ENCODE measurements at places on chromosomes 7 and 10. TPM values are rescaled to one million over a fixed set of nuclear protein-coding genes. Genes with fewer than 3 reads are reported as not detected.

DNA sequence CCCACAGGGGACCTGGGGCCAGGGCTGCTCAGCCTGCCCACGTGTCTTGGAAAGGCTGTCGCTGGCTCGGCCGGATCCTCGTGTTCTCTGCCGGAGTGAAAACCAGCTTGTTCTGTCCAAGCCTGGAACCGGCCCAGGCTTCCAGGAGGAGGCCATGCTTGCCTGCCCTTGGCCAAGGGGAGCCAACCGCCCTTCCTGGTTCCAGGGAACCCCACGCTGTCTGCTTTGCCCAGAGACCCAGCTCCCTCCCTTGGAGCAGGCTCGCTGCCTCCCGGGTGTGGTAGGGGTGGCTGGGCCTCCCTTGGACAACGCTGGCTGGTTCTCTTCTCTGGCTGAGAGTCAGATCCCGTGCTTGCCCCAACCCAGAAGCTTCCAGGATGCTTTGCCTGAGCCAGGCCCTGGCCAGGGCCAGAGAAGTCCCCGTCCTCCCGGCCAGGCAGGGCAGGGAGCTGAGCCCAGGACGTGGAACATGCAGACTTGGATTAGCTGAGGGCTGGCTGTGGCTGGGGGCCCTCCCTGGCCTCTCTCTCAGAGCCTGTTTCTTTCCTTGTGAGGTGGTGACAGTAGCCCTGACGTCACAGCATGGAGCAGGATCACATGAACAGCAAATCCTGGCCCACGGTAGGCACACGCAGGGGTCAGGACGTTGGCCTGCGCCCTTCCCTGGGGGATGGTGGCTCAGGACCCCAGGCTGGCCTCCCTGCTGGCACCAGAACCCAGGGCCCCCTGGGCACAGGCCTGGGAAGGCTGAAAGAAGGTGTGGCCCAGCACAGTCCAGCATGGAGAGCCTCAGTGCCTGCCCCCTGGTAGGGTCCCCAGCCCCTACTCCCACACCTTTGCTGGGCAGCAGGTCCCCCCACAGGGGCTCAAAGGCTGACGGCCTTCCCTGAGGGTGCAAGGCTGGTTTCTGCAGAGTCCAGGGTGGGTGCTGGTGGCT lies 67.5 kb downstream of the PWWP2B start:
- H3K4me3 ChIP-seq = no peak overlapping the region
- H3K36me3 ChIP-seq = no peaks in the 10 kb centered on the region
- DNase-seq = peak; percentile 90

DNA sequence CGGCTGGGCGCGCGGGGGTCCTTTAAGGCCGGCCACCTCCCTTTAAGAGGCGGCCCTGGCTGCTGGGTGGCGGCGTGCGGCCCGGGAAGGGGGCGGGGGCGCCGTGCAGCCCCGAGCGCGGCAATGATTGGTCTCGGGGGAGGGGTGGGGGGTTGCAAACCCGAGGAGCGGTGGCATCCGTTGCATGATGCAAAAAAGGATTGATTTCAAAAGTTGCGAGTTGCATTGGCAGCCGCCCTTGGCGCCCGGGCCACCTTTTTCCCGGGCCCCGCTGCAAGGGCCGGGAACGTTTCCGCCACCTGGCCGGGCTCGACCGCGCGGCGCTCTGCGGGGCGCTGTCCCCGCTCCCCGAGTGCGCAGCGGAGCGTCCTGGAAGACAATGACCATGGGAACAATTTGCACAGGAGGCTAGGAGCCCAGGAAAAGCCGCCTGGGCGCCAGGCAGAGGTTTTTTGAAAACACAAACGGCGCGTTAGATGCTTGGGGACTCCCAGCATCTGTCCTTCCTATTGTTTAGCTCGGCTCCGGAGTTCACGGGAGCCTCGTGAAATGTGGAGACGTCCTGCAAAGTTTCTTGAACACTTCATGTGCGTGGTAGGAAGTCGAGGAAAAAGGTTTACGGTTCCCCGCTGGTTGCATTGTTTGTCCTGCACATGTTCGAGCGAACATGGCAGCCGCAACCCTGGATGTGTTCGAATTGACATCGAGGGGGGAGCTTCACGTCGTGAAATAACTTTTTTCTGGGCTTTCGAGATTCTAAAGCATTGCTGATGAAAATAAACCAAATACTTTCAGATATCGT lies at the start of gene SEPHS1:
SEPHS1 (minus strand) TSS at position 78 of the 802 bp plus-strand sequence. CDS start 3,343 bp downstream, outside the sequence.
- H3K4me1 ChIP-seq = peaks cover 22% of the 10 kb centered on the region
- H3K27ac ChIP-seq = peak within 1 kb of the TSS; percentile 97
- H3K36me3 ChIP-seq = no peaks in the 10 kb centered on the region
- H3K27me3 ChIP-seq = no peaks in the 10 kb centered on the region
- H3K4me3 ChIP-seq = peak within 1 kb of the TSS; percentile 87
- peak; percentile 78 for DNase-seq

DNA sequence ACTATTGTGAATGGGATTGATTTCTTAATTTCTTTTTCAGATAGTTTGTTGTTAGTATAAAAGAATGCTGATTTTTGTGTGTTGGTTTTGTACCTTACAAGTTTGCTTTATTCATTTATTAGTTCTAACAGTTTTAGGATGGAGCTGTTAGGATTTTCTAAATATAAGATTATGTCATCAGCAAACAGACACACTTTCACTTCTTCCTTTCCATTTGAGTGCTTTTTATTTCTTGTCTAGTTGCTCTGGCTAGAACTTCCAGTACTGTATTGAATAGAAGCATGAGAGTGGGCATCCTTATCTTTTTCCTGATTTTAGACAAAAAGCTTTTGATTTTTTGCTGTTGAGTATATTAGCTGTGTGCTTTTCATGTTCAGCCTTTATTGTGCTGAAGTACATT lies 81.5 kb downstream of the DNAH11 start:
- no peak overlapping the region for H3K27ac ChIP-seq
- H3K4me1 ChIP-seq = no peaks in the 10 kb centered on the region
- no peak overlapping the region for H3K4me3 ChIP-seq
- H3K36me3 ChIP-seq = no peaks in the 10 kb centered on the region

The PAX4 gene
- 0.95 TPM for polyA plus RNA-seq

DNA sequence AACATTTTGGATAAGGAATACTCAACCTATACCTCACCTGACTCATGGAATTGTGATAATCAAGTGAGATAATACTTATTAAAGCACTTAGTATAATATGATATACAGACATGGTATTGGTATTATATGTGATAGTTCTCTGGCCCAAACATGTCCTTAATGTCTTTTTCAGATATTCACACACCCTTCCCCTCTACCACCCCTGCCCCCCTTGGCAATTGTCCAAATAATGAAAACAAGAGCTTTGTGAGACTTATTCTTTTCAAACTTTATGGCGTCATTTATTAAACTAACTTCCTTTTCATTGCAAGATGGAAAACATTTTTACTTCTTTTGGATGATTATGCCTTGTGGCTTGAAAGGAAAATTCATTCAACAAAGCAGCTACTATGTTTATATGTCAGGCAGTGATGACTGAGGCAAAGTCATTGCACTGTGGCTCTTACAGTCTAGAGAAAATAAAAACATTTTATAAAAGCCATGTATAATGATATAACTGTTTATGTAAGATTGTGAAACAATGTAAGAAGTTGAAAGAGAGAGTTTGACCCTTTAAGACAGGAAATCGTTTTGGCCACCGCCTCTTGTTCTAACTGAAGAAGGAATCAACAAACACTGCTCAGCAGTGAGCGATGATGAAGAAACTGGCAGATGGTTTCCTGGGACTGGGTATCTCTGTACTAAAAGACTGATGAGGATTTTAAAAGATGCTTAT lies 27.4 kb downstream of the MINPP1 start:
- no peaks in the 10 kb centered on the region for H3K27me3 ChIP-seq
- peak overlapping the region; percentile 34 for H3K27ac ChIP-seq
- no peak overlapping the region for H3K4me3 ChIP-seq
- H3K4me1 ChIP-seq = no peaks in the 10 kb centered on the region
- DNase-seq = peak; percentile 40

DNA sequence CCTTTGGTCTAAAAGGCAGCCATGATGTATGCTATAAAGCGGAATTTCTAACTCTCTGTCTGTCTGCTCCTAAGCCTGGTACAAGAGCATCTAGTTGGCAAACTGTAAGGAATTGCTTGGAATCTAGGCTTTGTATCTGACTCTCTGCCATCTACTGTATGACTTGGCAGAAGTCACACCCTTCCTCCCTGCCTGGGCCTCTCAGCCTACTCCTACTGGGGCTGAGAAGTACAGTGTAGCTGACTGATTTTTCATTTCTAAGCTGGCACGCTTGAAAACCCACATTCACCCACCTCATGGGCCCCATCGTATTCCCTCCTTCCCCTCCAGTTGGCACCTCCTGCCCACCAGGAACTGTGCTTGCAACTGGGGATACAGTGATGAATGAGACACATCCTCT lies 435.2 kb downstream of the PLXNA4 start:
- H3K36me3 ChIP-seq = no peaks in the 10 kb centered on the region
- H3K27ac ChIP-seq = no peak overlapping the region
- H3K4me3 ChIP-seq = no peak overlapping the region
- H3K4me1 ChIP-seq = no peaks in the 10 kb centered on the region
- DNase-seq = no peak

The CHAT gene
- 0.75 TPM for polyA plus RNA-seq

The SORCS3 gene
- polyA plus RNA-seq = 2.2 TPM

- no peaks in the 10 kb centered on the region for H3K36me3 ChIP-seq
- no peak for DNase-seq
- H3K27ac ChIP-seq = no peak overlapping the region
- H3K4me3 ChIP-seq = no peak overlapping the region
- H3K27me3 ChIP-seq = no peaks in the 10 kb centered on the region
Measured at GRCh38 chr10:124892031-124892430, 49.9 kb upstream of the ZRANB1 start.

DNA sequence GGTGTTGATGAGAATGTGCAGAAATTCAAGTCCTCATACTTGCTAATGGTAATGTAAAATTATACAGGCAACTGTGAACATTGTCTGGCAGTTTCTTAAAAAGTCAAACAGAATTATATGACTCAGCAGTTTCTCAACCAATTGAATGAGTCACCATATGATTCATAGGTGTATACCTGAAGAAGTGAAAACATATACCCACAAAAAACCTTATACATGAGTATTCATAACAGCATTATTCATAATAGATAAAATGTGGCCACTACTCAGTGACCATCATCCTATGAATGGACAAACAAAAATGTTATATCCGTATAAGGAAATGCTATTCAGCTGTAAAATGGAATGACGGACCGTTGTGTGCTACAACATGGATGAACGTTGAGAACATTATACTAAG lies 253.5 kb downstream of the MALRD1 start:
- no peaks in the 10 kb centered on the region for H3K36me3 ChIP-seq
- no peaks in the 10 kb centered on the region for H3K27me3 ChIP-seq
- H3K4me3 ChIP-seq = no peak overlapping the region
- H3K27ac ChIP-seq = no peak overlapping the region

DNA sequence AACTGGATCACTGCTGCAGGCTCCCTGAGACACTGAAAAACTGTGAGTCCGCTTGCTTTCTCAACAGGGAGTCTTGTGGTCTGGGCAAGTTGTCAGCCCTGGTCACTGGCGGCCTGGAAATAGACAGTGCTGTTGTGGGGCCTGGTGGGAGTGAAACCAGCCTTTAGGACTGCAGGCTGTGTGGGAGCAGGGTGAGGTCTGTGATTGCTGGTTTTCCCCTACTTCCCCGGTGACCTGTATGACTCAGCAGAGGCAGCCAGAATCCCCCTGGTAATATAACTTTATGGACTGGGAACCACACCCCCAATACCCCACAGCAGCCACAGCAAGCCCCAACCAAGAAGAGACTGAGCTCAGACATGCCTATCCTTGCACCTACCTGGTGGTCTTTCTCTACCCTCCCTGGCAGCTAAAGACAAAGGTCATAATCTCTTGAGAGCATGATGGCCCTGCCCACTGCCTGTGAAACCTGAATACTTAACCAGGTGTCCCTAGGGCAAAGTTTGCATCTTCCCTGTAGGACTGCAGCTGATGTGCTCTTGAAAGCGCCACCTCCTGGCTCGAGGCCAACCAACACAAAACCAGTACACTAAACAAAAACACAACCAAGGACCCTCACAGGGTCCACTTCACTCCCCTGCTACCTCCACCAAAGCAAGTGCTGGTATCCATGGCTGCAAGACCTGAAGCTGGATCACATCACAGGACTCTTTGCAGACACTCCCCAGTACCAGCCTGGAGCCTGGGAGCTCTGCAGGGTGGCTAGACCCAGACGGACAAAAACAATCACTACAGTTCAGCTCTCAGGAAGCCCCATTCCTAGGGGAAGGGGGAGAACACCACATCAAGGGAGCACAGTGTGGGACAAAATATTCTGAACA lies 7.2 kb upstream of the ADAM22 start:
- no peak overlapping the region for H3K4me3 ChIP-seq
- no peak overlapping the region for H3K27ac ChIP-seq
- no peak for DNase-seq
- H3K4me1 ChIP-seq = no peaks in the 10 kb centered on the region
- H3K27me3 ChIP-seq = no peaks in the 10 kb centered on the region

- no peaks in the 10 kb centered on the region for H3K36me3 ChIP-seq
- DNase-seq = no peak
- no peak within 1 kb of the TSS for H3K4me3 ChIP-seq
- peaks cover 16% of the 10 kb centered on the region for H3K4me1 ChIP-seq
Measured at GRCh38 chr7:20217193-20217948, at the start of gene MACC1. Gene MACC1, minus strand, starts transcription at chr7:20217384. Its CDS starts 55,522 bp downstream, at chr7:20161862.

The PKD1L1 gene
- polyA plus RNA-seq = 4.2 TPM

DNA sequence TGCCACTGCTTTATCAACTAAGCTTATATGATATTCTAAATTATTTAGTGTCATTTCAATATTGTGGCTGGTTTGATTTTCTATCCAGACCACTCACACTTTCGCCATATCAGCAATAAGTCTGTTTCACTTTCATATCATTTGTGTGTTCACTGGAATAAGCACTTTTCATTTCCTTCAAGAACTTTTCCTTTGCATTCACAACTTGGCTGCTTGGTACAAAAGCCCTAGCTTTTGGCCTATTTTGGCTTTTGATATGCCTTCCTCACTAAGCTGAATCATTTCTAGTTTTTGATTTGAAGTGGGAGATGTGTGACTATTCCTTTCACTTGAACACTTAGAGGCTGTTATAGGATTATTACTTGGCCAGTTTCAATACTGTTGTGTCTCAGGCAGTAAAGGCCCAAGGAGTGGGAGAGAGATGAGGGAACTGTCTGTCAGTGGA lies 120.9 kb upstream of the NAMPT start:
- H3K27me3 ChIP-seq = no peaks in the 10 kb centered on the region
- no peaks in the 10 kb centered on the region for H3K36me3 ChIP-seq
- no peak overlapping the region for H3K4me3 ChIP-seq
- no peak overlapping the region for H3K27ac ChIP-seq

- H3K4me3 ChIP-seq = no peak overlapping the region
- DNase-seq = no peak
- H3K27me3 ChIP-seq = no peaks in the 10 kb centered on the region
- no peaks in the 10 kb centered on the region for H3K4me1 ChIP-seq
- no peaks in the 10 kb centered on the region for H3K36me3 ChIP-seq
- no peak overlapping the region for H3K27ac ChIP-seq
Measured at GRCh38 chr10:129320340-129320739, 146.7 kb upstream of the MGMT start.

GRCh38 chr7:76393116-76394031 lies 16.1 kb downstream of the SSC4D start:
- no peaks in the 10 kb centered on the region for H3K27me3 ChIP-seq
- H3K4me3 ChIP-seq = peak overlapping the region; percentile 73
- no peaks in the 10 kb centered on the region for H3K36me3 ChIP-seq
- peak overlapping the region; percentile 80 for H3K27ac ChIP-seq
- H3K4me1 ChIP-seq = peaks cover 10% of the 10 kb centered on the region
- DNase-seq = peak; percentile 94

The HOXA9 gene
- 1.0 TPM for polyA plus RNA-seq
